ENCODE measurements at places on chromosomes 3 and 15. TPM values are rescaled to one million over a fixed set of nuclear protein-coding genes. Genes with fewer than 3 reads are reported as not detected.

- no peak overlapping the region for H3K27ac ChIP-seq
- H3K4me1 ChIP-seq = no peaks in the 10 kb centered on the region
- H3K4me3 ChIP-seq = no peak overlapping the region
- no peaks in the 10 kb centered on the region for H3K27me3 ChIP-seq
These were observed 83.8 kb downstream of the ASB7 start for GRCh38 chr15:100686021-100686724.

DNA sequence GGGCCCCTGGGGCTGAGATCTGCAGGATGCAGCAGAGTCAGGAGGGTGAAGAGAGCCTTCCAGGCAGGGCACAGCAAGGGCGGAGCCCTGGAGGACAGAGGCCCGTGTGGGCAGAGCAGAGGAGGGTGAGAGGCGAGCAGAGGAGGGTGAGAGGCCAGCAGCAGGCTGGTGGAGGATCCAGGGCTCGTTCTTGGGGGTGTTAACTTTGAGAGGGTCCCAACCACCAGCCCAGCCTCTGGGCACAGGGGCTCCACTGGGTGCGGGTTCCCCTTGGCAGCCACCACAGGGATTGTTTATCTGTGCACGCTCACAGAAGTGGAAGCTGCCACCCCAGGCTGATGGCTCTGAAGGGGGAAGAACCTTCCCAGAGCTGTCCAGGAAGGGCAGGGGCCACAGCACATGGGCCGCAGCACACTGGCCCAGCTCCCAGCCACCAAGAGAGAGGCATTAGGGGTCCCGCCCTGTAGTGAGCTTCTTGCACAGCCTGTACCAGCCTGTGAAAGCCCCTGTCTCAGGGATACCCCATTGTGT lies 9.3 kb upstream of the PLXND1 start:
- no peak overlapping the region for H3K4me3 ChIP-seq
- no peaks in the 10 kb centered on the region for H3K36me3 ChIP-seq
- DNase-seq = no peak
- no peaks in the 10 kb centered on the region for H3K4me1 ChIP-seq

GRCh38 chr15:78282324-78282723 lies 17.1 kb downstream of the SKIC8 start:
- DNase-seq = no peak
- H3K27ac ChIP-seq = no peak overlapping the region
- H3K4me1 ChIP-seq = no peaks in the 10 kb centered on the region
- H3K4me3 ChIP-seq = no peak overlapping the region

WDR49 gene
- total RNA-seq = 0.90 TPM

DNA sequence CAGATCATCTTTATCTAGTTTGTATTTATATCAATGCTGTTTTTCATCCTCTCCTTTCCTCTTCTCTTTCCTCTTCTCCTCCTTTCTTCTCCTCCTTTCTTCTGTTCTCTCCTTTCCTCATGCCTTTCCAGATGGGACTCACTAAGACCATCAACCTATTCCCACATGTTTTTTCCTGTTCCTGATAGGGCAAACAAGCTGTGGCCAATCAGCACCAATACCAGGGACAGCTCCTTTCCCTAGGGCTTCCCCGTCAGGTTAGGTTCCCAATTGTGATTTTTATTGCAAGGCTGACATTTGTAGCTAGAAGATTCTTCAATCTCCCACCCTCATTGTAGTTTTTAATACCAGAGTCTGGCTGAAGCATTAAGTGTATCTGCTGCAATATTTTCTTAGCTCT lies 76.3 kb upstream of the COL8A1 start:
- H3K27ac ChIP-seq = no peak overlapping the region
- DNase-seq = peak; percentile 38
- no peaks in the 10 kb centered on the region for H3K4me1 ChIP-seq
- no peaks in the 10 kb centered on the region for H3K27me3 ChIP-seq

NPAP1 gene
- 0.07 TPM for total RNA-seq

DNA sequence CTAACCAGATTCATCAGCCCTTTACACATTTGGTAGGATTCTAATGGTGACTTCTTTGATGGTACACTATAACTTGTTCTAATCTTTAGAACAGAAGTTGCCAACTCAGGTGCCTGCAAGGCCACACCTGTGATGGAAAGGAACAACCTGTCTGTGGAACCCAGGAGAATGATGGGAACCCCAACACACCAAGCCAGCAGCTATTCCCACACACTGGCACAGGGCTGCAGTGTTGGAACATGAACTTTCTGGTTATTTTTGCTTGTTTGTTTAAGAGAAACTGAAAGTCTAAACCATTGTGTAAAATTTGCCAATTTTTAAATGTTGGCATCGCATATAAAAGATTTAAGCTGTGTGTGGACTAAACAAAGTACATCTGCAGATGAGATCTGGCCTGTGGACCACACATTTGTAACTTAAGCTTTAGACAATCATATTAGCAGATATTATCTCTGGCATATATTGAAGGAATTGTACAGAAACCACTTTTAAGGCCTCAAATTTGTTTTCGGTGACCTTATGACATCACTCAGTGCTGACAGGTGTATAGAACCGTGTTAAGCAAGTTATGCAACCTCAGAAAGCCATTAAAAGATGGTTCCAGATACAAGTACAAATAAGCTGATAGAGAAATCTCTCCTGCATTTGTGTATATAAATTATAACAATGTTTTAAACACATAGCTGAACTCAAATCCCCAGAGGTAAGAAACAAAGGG lies 242.9 kb downstream of the SLC9A9 start:
- H3K4me3 ChIP-seq = no peak overlapping the region
- no peaks in the 10 kb centered on the region for H3K27me3 ChIP-seq
- H3K27ac ChIP-seq = no peak overlapping the region
- H3K36me3 ChIP-seq = no peaks in the 10 kb centered on the region
- no peaks in the 10 kb centered on the region for H3K4me1 ChIP-seq

DNA sequence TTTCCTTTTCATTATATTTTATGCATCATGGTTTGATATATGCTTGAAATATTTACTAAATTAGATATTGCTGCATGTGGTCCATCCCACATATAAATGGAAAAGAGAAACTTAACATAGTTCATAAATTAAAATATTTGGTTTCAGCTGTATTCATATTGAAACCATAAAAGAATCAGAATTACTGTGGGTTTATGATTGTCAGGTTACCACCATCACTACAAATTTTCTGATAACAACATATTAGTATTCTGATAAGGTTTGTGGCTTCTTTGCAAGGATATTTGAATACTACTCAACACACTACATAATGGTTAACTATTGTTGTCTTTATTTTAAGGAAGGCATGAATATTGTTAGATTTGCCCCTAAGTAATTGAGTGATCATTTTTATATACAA lies 235.5 kb downstream of the UBE2E2 start:
- peaks cover 8% of the 10 kb centered on the region for H3K4me1 ChIP-seq
- no peaks in the 10 kb centered on the region for H3K36me3 ChIP-seq
- H3K4me3 ChIP-seq = no peak overlapping the region
- H3K27me3 ChIP-seq = no peaks in the 10 kb centered on the region

Data from H9 (cell line).